Sciatic nerve (tissue), 2 donors: ENCODE measurements at places on chromosomes 3 and 15. TPM values are rescaled to one million over a fixed set of nuclear protein-coding genes. Genes with fewer than 3 reads are reported as not detected.

DNA sequence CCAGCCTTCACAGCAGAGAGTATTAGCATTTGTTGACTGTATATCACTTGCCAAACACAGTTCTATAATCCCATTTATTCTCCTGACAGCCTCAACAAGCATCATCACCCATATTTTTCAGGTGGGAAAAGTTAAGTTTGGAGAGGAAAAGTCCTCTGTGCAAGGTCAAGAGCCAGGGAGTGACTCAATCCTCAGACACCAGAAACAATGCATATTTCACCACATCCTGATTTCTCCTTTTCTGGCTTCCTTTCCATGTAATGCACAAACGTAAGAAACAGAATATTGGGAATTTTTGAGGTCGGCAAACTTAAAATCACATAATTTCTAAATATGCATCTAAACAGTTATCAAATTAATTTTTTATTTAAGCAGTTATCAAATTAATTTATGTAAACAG, 116.0 kb upstream of the GADL1 start:
- DNase-seq: no peak

GRCh38 chr15:62777671-62778070, 264.9 kb upstream of the TPM1 start:
- DNase-seq: no peak

- no peak for DNase-seq
Measured at GRCh38 chr3:166527325-166527724, 690.1 kb upstream of the BCHE start.

DNA sequence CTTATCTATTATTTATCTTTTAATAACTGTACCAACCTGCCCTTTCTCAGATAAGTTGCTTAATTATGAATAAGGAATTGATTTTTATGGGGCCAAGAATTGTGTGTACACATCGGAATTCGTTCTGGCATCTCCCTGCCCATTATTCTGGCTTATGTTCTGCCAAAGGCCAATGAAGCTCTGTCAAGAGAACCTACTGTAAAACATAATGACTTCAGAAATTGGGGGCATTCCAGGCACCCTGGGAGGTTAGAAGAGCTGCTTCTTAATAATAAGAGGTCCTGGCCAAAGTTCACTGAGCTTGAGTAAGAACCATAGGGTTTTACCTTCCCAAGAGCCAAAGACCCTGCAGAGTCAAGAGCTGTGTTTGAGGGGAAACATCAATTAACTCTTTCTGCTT, 261.7 kb downstream of the SLC9A9 start:
- DNase-seq: no peak

DNA sequence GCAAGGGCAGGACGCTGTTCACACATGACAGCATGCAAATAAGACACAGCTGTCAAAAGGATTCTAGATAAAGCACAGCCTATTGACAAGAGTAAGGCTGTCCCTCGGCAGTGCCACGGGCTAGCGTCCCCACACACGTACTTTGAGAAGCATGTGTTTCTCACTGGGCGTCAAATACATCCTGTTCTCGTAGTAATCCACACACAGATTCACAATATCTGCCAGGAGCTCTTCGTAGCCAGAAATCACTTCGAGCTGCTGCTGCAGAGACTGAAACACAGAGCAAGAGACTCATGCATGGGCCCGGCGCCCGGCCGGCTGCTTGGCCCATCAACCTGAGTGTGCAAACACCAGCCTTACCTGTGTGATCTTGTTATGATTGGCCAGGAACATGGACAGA, 41.1 kb downstream of the CYFIP1 start:
- no peak for DNase-seq

FILIP1L gene
- total RNA-seq: 36.2 TPM

SPTSSB gene
- 0.40 TPM for total RNA-seq
